Common myeloid progenitor, CD34-positive (primary cell): ENCODE measurements at places on chromosomes 1 and 21.

DNA sequence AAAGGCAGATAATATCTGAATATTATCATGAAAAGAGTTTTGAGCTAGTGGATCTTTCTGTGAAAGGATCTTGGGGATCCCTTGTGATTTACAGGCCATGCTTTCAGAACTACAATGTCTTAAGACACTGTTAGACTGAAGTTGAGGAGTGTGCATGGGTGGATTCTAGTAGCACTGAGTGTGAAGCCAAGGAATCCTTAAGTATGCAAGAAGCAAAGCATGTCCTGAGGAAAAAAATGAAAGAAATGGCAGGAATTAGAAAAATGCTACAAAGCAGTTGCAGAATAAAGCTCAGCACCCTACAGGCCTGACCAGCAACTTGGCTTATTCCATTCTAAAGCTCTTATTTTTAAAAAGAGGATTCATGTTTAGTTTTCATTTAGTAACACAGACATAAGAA is 11.9 kb downstream of the STX6 start:
- DNase-seq, result no peak

DNA sequence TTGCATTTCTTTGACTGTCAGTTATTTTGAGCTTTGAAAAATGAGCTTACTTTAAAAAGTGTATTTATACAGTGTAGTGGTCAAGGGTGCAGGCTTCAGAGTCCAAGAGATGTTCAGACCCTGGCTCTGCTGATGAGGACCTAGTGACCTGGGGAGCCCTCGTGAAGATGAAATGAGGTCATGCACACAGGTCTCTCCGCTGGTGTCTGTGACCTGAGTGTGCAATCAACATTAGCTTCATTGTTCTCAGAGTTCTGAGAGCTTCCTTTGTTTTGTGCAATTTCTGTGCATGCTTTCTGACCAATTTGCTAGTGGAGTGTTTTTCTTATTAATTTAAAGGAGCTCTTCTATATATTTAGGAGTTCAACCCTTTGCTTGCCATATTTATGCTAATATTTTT is 71.3 kb downstream of the RIPK4 start:
- DNase-seq, result no peak

- DNase-seq, result no peak
These were observed 7.2 kb upstream of the WARS2 start for GRCh38 chr1:119147661-119148090.

- peak; percentile 39 for DNase-seq
These were observed 40.9 kb upstream of the BEND5 start for GRCh38 chr1:48817505-48818114.

DNA sequence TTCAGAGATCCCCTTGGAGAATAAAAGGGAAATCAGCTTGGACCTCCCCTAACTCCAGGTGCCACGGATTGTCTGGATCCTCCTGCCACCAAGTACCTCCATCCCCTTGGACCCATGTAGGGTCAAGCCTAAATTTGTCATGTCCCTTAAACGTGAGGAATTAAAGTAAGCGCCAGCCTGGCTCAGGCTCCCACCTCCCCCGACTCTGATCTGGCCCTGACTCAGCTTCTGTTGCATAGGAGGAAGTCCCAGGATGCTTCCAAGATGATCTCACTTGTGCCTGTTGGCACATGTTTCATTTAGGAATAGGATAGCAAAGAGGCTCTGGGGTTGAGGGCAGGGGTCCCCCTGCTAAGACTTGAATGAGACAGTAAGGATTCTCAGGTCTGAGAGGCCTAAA is 231.9 kb upstream of the JUN start:
- no peak for DNase-seq

- DNase-seq, result peak; percentile 92
These were observed 24.8 kb downstream of the TNFRSF8 start for GRCh38 chr1:12087797-12088314.

GRCh38 chr1:151511636-151512215 is 539 bp downstream of the CGN start:
- peak; percentile 47 for DNase-seq

DNA sequence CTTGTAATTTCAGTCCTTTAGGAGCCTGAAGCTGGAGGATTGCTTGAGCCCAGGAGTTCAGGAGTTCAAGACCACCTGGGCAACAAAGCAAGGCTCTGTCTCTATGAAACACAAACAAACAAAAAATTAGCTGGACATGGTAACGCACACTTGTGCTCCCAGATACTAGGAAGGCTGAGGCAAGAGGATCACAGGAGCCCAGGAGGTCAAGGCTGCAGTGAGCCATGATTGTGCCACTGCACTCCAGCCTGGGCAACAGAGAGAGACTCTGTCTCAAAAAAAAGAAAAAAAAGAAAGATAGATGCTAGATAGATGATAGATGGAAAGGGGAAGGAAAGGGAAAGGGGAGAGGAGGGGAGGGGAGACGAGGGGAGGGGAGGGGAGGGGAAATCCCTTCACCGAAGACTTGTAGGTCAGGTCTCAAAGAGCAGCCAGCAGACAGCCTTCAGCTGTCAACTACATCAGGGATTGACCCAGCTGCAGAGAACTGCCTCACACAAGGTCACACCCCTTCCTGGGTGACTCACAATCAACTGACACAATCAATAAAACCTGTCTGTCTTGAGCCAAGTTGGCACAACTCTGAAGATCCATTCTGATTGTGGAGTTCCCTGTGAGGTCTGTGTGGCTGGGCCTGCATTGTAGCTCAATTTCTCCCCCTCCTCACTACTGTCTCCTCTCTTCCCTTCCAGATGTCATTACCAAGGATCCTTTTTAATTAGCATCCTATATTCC is 200.6 kb downstream of the RGS7 start:
- no peak for DNase-seq

- no peak for DNase-seq
These were observed 24.6 kb upstream of the PLPPR4 start for GRCh38 chr1:99239690-99240089.

DNA sequence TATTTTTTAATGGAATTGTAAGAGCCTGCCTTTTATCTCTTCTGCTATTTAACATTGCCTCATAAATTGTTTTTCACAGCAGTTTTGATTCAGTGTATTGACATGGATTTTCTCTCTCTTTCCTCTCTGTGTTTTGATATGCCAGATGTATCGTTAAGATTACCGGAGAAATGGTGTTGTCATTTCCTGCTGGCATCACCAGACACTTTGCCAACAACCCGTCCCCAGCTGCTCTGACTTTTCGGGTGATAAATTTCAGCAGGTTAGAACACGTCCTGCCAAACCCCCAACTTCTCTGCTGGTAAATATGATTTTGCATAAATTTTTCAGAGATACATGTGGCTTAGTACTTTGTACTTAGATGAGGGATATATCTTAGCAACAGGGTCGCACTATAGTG is 23.1 kb upstream of the DYNLT5 start:
- peak; percentile 99 for DNase-seq

- no peak for DNase-seq
These were observed 18.1 kb downstream of the C1orf115 start for GRCh38 chr1:220708244-220708643.

GRCh38 chr1:238589843-238590435 is 699.2 kb upstream of the ZP4 start:
- DNase-seq, result no peak

DNA sequence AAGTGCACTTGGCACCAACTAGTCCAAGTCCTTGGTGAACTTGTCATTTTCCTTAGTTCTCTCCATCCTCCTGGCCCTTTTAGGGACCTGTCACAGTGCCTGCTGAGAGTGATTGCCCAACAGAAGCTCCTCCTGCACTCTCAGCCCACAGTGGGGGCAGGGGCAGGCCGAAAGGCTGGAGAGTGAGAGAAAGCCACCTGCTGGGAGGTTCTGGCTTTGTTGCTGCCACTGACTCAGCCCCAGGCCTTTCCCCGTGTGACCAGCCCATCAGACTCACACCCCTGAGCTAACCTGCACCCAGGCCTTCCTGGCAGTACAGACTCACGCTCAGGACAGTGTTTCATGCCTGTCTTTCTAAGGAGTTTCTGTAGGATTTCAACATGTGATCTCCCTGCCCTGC is 17.1 kb upstream of the PROK1 start:
- DNase-seq, result peak; percentile 49

DNA sequence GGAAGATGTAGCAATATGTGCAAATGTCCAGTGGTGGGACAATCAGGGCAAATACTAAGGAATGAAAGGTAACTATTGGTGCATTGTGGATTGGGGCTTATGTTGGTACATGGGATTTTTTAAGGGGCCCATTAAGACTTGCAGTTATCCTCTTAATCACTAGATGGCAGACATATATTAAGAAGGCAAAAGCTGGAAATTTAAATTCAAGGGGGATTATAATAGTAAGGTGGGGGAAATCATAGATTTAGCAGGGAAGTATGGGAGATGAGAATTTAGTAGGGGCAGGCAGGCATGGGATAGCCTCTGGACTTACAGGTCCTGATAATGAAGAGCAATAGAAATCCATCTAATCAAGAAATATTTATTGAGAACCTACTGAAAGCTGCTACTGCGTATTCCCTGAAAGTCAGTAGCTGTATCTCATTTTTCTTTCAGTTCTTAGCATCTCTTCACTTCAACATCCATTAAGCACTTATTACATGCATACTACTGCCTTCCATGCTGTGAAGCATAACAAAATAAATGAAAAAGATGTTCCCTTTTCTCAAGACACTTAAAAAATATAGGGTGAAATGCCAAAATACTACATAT is 251.8 kb downstream of the CRB1 start:
- peak; percentile 49 for DNase-seq

DNA sequence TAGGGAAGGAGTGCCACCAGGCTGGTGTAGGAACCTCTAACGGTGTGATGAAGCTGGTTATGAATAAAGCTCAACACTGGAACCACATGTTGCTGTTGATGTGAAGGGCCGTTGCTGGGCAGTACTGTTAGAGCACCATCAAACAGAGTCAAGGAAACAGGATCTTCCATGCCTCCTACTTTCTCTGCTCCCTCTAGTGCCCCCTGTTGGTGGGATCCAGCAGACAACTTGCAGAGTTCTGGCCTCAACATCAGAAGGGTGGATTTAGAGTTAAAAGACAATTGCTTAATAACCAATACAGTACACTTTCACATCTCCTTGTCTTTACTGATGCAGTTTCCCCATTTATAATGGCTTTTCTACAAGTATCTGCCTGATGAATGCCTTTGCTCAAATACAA is 336.4 kb downstream of the NTNG1 start:
- DNase-seq, result no peak

- no peak for DNase-seq
These were observed 54.5 kb downstream of the PAPPA2 start for GRCh38 chr1:176517484-176517883.

- no peak for DNase-seq
These were observed 1.6 kb downstream of the TRAF5 start for GRCh38 chr1:211328084-211328694.

DNA sequence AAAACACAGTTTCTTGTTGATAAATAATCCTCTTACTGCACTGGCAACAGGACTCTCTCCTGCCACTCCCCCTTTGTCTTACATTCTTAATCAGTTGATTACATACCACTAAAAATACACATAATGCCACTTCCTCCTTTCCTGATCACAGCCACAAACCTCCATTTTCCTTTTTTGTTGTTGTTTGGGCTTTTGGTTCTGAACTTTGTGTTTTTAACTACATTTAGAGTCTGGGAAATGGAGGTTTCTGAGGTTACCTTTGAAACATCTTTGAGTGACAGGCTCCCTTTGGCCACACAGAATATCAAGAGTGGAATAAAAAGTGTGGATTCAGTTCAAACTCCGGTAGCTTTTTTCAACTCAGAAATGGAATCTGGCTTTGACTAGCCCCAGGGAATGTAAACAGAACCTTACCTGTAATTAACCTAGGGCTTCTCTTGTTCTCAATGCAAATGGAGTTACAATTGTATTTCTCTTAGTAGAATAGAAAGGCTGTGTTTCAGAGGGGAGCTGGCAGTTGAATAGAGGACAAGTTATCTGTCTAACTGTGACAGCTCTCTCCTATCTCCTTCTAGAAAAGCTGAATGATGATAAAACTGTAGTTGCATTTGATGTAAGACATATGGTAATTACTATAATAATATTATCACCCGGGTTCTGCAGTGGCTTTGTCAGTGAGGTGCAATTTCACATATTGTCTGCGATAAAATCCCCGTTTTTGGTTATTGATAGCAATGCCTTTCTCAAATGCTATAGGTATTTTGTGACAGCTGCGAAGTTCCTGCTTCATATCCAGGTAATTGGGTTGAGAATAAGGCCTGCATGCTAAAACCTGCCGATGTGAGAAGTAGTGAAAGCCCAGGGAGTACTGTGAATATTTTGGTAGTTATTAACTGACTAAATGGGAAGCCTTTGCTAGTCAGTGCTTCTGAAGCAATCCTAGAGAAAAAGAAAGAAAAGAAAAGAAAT is 66.9 kb downstream of the ST6GALNAC5 start:
- DNase-seq, result peak; percentile 15

GRCh38 chr1:35807614-35808449 is at the start of gene AGO4:
AGO4 (plus strand) TSS chr1:35808016; CDS start chr1:35808417, 401 bp downstream.
- peak; percentile 33 for DNase-seq

DNA sequence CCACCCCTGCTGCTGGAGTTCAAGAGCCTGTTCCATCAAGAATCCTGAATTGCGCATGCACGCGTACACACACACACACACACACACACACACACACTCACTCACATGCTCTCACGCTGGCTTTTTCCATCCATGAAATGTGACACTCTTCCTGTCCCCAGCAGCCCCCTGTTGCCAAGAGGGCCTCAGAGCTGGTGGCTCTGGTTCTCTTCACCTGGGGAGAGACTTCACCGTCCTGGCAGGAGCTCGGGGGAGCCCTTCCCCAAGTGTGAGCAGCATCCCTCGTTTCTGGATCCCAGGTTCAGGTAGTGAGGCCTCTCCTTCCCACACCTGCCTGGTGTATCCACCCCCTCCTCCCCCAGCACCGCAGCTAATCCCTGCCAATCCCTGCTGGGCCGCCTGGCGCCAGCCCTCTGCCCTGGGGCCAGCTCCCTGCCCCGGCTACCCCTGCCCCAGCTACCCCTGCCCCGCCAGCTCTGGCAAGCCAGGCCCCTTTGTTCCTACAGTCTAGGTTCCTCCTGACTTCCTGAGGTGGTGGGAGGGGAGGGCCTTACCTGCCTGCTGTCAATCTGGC is 9.9 kb downstream of the PLOD1 start:
- DNase-seq, result no peak

DNA sequence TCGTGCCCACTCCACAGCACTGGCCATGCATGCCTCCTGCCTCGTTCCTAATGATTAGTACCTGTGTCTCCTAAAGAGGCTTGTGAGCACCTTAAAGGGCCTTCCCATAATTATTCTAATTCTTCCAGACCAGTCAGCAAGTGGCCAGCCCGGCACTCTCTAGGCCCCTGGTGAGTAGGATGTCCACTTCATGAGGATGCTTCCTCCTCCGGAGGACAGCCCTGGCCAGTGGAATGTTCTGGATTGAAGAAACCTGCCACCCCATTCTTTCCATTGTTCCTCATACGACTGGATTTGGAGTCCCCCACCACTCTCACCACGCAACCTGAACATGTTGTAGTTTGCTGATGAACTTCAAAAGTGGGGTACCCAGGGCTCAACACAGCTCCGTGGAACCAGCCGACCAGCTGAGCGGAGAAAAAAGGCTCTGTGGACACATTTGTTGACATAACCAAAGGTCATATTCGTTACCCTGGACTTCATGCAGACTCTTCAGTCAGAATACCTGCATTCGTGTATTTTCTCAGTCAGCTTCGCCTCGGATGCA is 46.7 kb upstream of the LBR start:
- DNase-seq, result no peak
